Gastroesophageal sphincter (tissue), 4 donors: ENCODE measurements at places on chromosomes 4 and X. TPM values are rescaled to one million over a fixed set of nuclear protein-coding genes. Genes with fewer than 3 reads are reported as not detected.

DNA sequence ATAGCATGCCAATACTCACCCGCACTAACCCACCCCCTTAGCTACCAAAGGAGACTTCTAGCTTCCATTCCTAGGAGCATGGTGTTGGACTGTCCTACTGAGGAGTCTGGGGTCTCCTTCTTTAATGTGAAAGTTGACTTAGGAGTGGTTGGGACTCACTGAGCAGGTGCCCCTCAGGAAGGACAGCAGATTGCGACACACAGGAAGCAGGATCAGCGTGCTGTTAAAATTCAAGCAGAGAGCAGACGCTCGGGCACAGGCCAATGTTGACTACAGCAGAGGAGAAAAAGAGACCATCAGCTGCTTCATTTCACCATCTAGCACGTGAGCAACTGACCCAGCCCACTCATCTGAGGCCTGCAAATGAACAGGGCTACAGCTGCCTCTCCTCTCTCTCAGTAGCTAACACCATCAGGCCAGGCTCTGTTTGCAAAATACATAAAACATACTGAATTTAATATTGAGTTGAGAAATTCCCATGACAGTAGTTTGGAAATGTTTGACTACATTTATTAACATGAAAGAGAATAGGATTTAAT lies 10.8 kb downstream of the NOX1 start:
- peak; percentile 73 for ATAC-seq

DNA sequence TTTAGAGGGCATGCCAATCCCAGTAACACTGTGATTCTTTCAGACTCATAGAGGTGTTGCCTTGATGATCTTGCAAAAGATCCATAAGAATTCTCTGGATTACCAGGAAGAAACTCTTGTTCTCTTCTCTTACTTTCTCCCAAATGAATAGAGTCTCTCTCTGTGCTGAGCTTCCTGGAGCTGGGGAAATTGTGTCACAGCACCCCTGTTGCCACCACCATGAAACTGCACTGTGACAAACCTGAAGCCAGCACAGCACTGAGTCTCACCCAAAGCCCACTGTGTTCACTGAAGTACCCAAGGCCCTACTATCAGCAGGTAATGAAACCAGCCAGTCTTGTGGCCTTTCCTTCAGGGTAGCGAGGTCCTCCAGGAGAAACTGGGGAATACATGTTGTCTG lies 332.7 kb upstream of the FGF16 start:
- no peak for ATAC-seq

- ATAC-seq: no peak
These were observed 96.1 kb upstream of the FAM9A start for GRCh38 chrX:8897259-8897658.

- ATAC-seq: peak; percentile 67
These were observed 148.2 kb downstream of the RASL11B start for GRCh38 chr4:53010318-53010717.

DNA sequence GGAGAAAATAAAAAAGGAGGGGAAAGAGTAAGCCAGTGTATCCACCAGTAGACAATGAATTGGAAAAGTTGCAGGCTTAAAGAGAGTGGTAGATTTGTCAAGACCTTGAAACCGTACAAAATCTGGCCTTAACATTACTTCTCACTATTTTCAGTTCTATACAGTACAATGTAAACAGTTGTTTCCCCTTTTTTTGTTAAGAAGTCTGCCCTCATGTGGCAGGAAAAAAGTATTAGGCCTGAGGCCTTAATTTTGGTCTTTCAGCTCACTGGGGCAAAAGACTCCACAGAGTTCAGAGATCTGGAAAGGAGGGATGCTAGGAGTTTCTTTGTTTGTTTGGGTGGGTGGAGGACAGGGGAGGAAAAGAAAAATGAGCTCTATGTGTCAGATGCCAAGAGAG lies 92.8 kb upstream of the CCDC160 start:
- ATAC-seq: no peak

- no peak for ATAC-seq
These were observed 21.8 kb downstream of the SPANXC start for GRCh38 chrX:141220342-141221008.

GRCh38 chr4:185165605-185166063 lies 22.6 kb downstream of the SLC25A4 start:
- no peak for ATAC-seq

DNA sequence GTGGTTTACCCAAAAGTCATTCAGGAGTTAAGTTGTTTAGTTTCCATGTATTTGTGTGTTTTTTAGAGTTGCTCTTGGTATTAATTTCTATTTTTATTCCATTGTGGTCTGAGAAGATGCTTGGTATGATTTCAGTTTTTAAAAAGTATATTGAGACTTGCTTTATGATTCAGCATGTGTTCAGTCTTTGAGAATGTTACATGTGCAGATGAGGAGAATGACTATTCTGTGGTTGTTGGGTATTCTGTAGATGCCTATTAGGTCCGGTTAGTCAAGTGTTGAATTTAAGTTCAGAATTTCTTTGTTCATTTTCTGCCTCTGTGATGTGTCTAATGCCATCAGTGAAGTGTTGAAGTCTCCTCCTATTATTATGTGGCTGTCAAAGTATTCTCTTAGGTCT lies 249.4 kb downstream of the ARHGAP10 start:
- no peak for ATAC-seq

DNA sequence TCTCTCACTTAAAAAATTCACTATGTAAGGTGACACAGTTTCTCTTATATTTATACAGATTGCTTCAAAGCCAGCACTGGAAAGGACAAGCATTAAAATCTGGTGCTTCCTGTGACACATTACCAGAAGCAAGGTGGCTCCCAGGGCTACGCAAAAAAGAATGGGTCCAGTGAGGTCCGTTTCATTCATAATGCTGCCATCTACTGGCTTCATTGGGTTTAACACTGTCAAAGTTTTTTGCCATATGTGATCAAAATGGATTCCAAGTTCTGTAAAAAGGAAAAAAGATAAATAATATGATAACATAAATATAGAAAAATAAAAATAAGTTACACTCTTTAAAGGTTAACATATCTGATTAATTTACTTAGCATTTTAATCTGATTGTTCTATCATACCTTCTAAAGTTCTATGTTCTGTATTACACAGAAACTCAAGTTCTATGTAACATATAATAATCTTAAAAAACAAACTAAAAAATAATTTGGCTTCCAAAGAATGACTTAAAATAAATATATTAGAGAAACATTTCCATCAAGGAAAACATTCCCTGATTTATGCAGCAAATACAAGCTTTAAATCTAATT lies 22.1 kb downstream of the YIPF7 start:
- peak; percentile 50 for ATAC-seq

GRCh38 chr4:121070274-121070673 lies 2.1 kb downstream of the NDNF start:
- no peak for ATAC-seq

DNA sequence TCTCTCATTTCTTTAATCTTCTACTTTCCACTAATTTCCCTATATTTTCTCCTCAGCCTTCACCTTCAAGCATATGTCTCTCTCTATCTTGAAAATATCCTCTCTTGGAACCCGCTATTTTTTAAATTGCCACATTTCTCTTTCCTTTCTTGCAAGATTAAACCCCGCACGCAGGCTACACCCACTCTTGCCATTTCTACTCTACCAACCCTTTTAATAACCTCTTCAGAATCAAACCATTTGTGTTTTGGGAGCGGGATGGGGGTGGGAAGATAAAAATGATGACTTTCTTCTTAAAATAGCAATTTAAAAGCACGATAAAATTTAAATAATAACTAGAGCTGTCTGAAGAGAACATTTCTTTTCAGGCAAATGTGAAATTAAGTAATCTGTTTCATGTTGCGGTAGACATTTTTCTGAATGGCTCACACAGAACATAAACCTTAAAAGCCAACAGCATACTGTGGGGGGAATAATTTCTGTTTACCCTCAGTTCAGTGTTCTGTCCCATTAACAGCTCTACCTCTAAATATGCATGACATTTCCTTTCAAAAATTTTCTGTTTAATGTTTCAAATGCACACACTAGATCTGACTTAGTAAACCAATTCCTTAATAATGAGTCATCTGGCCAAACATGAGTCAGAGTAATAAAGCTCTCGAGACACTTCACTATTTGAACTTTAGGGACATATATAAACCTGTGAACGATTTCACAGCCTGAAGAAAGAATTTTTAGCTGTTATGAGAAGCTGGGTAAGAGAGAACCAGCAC lies 20.5 kb downstream of the ARSJ start:
- peak; percentile 83 for ATAC-seq

DNA sequence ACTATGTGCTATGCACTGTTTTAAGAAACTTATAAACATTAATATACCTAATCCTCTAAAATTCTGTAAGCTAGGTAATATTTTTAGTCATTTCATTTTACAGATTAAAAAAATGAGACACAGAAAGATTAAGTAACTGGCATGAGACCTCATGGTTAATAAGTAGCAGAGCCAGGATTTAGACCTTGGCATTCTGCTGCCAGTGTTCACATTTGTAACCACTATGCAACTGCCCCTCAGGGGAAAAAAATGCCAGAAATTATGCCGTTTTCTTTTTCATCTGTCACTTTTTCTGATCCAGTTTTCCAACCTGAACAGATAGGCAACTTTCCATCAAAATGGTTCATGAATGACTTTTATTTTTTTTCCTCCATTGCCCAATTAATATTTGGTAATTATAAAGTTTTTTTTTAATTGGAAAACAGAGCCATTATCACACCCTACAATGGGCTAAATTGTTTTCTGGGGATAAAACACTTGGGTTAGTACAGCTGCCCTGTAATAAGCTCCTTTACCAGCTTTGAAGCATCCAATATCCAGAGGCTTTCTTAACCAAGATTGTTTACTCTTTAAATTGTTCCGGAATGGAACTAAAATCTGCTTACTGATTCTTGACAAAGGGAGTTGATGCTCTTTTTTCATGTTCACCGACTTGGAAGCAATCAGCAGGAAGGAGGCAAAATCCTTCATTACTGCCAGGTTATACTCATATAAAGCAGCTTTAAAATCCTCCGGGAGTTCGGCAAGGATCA lies 56.4 kb upstream of the DDX60 start:
- no peak for ATAC-seq

GRCh38 chrX:142503967-142504643 lies 299.0 kb upstream of the MAGEC2 start:
- no peak for ATAC-seq

Gene XG
- 0.67 TPM for total RNA-seq

Gene TCEAL9
- 52.9 TPM for total RNA-seq

Gene GSX2
- not detected for total RNA-seq

Gene FGB
- not detected for total RNA-seq

Gene TRPC5OS
- total RNA-seq: not detected

Gene BST1
- total RNA-seq: 0.62 TPM

Gene ADGRL3
- 6.1 TPM for total RNA-seq
